ENCODE measurements at places on chromosomes 7 and 10. TPM values are rescaled to one million over a fixed set of nuclear protein-coding genes. Genes with fewer than 3 reads are reported as not detected.

Gene GIMAP2
- 6.9 TPM for total RNA-seq

Gene MBL2
- total RNA-seq: 222 TPM

Gene LIPF
- total RNA-seq: not detected

Gene GIMAP4
- total RNA-seq: 21.3 TPM

Gene C10orf67
- not detected for total RNA-seq

Gene AKR1B15
- total RNA-seq: not detected

Gene CLCN1
- total RNA-seq: not detected

DNA sequence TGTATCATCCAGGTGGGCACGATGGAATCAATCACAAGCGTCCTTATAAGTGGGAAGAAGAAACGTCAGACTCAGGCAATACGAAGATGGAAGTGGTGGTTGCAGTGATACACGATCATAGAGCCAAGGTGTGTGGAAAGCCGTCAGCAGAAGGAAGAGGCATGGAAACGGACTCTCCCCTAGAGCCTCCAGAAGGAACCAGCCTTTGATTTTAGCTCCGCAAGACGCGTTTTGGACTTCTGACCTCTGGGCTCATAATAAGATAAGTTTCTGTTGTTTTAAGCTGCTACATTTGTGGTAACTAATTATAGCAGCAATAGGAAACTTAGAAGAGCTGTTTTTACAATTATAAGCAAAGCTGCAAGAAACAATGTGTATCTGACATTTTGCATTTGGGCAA is 14.8 kb downstream of the FANK1 start:
- H3K4me3 ChIP-seq: no peak overlapping the region
- H3K27ac ChIP-seq: no peak overlapping the region
- no peaks in the 10 kb centered on the region for H3K4me1 ChIP-seq
- no peak for DNase-seq
- H3K36me3 ChIP-seq: no peaks in the 10 kb centered on the region
- H3K27me3 ChIP-seq: no peaks in the 10 kb centered on the region

DNA sequence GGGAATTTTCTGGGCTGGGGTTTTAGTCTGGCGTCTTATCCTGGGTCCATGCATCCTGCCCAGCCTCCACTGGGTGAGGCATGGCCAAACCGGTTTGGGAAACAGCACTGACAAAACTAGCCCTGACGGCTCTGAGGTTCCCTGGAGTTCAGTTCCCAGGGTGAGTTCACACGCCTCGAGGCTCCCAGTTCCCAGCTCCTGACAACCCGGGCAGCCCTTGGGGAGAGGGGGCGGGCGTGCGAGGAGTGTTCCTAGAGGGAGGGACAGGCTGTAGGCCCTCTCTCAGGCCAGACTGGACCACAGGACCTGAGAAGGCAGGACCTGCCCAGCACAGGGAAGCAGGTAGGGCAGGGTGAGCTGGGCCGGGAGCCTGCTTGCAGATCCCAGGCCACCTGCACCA is 82.3 kb upstream of the PPIF start:
- no peaks in the 10 kb centered on the region for H3K27me3 ChIP-seq
- no peak overlapping the region for H3K4me3 ChIP-seq
- no peaks in the 10 kb centered on the region for H3K36me3 ChIP-seq
- no peak for DNase-seq

- no peaks in the 10 kb centered on the region for H3K36me3 ChIP-seq
- no peak overlapping the region for H3K4me3 ChIP-seq
- no peak for DNase-seq
These were observed 6.2 kb upstream of the GRID1 start for GRCh38 chr10:86372784-86373239.

GRCh38 chr10:84511106-84511505 is 182.7 kb downstream of the CCSER2 start:
- H3K27ac ChIP-seq: no peak overlapping the region
- no peak overlapping the region for H3K4me3 ChIP-seq
- H3K36me3 ChIP-seq: no peaks in the 10 kb centered on the region

DNA sequence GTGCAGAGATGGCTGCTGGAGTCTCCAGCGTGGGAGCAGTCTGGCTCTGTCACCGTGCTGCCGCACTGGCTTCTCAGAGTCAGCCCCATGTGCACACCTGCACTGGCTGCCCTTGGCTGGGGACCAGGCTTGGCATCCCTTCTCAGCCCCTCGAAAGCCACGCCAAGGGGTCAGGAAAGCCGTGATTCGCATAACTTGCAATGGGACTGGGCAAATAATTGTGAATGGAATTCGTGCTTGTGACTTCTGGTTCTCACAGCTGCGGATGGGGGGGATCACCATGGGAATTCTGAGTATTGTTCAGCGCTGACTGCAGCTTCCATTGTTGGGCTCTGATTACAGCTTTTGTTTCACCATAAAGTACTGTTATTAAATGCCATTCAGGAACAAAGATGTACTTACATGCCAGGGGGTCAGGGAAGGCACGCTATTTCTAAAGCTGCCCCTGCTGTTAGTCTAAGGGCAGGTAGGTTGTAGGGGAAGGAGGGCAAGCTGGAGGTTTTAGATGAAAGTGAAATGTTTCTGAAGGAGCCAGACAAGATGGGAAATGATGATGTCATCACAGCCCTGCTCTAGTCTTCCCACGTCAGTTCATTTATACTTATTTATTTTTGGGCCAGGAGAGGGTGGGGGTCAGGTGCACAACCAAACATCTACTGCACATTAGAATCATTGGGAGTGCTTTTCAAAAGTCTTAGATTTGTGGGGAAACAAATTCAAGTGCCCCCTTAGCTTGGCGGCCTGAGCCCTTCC is 5.8 kb upstream of the PLEKHA1 start:
- H3K27me3 ChIP-seq: no peaks in the 10 kb centered on the region
- H3K36me3 ChIP-seq: no peaks in the 10 kb centered on the region
- H3K4me1 ChIP-seq: peaks cover 8% of the 10 kb centered on the region
- DNase-seq: no peak
- H3K27ac ChIP-seq: no peak overlapping the region

DNA sequence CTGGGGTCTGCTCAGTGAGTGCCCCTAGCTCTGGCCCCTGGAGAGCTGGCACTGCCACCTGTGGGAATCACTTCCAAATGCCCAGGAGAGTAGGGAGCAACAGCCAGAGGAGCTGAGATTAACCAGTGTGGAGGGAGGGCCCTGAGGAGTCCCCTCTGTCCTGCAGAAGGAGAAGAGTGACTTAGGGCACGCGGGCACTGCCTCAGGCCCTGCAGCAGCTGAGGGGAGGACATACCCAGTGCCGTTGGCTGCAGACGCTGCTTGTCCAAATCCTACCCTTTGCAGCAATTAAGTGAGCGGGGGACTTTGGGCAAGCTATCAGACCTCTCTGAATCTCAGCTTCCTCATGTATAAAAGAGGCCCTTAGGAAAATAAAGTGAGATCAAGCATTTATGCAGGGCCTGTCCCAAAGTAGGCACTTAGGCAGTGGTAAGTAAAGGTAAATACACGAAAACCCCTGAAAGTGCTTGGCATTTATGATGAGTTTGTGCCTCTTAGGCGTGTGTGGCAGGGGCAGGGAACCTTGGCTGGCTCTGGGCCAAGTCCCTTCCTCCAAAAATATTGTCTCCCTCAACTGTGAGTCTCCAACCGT is 16.9 kb downstream of the PRF1 start:
- no peaks in the 10 kb centered on the region for H3K4me1 ChIP-seq
- H3K27ac ChIP-seq: no peak overlapping the region
- H3K4me3 ChIP-seq: no peak overlapping the region

DNA sequence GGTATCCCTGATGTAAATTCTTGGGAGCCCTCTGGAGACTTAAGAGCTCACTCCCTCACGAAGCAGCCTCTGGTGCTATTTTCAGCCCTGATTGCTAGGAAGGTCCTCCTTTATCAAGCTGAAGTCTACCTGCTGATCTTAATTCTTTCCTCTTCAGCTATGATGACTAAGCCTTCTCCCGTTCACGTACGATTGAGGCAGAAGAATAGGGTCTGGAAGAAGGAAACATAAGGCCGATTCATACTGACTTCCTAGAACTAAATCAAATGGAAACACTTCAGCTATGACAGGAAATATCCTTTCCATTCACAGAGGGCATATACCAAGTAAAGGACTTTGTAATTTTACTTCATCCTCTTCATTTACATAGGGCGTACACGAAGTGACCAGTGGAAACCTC is 107.0 kb downstream of the CPXM2 start:
- H3K36me3 ChIP-seq: no peaks in the 10 kb centered on the region
- H3K4me3 ChIP-seq: no peak overlapping the region
- H3K27ac ChIP-seq: no peak overlapping the region
- no peaks in the 10 kb centered on the region for H3K27me3 ChIP-seq
- no peaks in the 10 kb centered on the region for H3K4me1 ChIP-seq
- no peak for DNase-seq

GRCh38 chr10:112247791-112248190 is 35.4 kb upstream of the TECTB start:
- DNase-seq: no peak
- no peak overlapping the region for H3K4me3 ChIP-seq
- no peaks in the 10 kb centered on the region for H3K4me1 ChIP-seq
- H3K36me3 ChIP-seq: no peaks in the 10 kb centered on the region
- no peak overlapping the region for H3K27ac ChIP-seq
- no peaks in the 10 kb centered on the region for H3K27me3 ChIP-seq

DNA sequence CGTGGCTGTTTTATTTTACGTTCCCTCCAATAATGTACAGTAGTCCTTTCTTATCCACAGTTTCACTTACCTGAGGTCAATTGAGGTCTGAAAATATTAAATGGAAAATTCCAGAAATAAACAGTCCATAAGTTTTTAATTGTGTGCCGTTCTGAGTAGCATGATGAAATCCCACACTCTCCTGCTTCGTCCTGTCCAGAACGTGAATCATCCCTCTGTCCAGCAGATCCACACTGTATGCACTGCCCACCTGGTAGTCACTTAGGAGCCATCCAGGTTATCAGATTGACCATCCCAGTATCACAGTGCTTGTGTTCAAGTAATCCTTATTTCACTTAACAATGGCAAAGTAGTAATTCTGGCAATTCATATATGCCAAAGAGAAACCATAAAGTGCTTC is 46.3 kb downstream of the STARD3NL start:
- H3K27me3 ChIP-seq: no peaks in the 10 kb centered on the region
- peaks cover 1% of the 10 kb centered on the region for H3K36me3 ChIP-seq
- no peaks in the 10 kb centered on the region for H3K4me1 ChIP-seq

DNA sequence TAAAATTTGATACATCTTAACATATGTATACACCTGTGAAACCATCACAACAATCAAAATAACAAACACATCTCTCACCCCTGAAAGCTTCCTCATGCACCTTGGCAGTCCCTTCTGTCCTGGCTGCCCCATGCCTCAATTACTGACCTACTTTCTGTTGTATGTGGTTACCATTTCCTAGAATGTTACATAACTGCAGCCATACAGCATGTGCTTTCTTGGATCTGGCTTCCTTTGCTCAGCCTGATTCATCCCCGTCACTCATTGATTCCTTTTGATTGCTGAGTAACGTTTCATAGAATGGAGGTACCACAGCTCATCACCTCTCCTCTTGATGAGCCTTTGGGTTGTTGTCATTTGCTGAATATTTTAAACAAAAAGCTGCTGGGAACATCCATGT is 165.3 kb downstream of the CELF2 start:
- no peak overlapping the region for H3K4me3 ChIP-seq
- no peaks in the 10 kb centered on the region for H3K4me1 ChIP-seq
- H3K27me3 ChIP-seq: no peaks in the 10 kb centered on the region
- no peaks in the 10 kb centered on the region for H3K36me3 ChIP-seq

DNA sequence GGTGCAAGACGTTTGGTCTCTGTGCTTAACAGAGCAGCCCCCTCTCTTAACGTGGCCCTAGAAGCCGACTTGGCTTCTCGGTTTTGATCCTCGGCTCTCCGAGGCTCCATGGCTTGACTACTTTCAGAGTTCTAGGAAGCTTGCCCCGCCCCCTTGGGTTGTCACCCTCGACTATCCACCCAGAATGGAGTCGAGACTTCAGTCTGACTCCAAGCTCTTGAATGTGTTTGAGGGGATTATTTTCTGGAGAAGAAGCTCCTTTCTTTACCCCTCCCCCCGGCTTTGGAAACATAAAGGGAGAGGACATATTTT is 448 bp downstream of the SEC24C start:
- H3K4me3 ChIP-seq: peak overlapping the region; percentile 98
- peak overlapping the region; percentile 94 for H3K27ac ChIP-seq
- H3K27me3 ChIP-seq: no peaks in the 10 kb centered on the region
- H3K36me3 ChIP-seq: peaks cover 10% of the 10 kb centered on the region
- peaks cover 10% of the 10 kb centered on the region for H3K4me1 ChIP-seq

- no peak overlapping the region for H3K4me3 ChIP-seq
- DNase-seq: no peak
- no peak overlapping the region for H3K27ac ChIP-seq
- H3K36me3 ChIP-seq: no peaks in the 10 kb centered on the region
These were observed 53.9 kb upstream of the UCN3 start for GRCh38 chr10:5310914-5311313.

- H3K4me1 ChIP-seq: no peaks in the 10 kb centered on the region
- H3K27me3 ChIP-seq: no peaks in the 10 kb centered on the region
These were observed 489.2 kb downstream of the PTPRN2 start for GRCh38 chr7:158098125-158099030.

GRCh38 chr10:43353495-43354329 is 17.7 kb upstream of the FXYD4 start:
- DNase-seq: no peak
- no peaks in the 10 kb centered on the region for H3K27me3 ChIP-seq
- H3K27ac ChIP-seq: no peak overlapping the region
- no peaks in the 10 kb centered on the region for H3K36me3 ChIP-seq

- no peak overlapping the region for H3K27ac ChIP-seq
- H3K27me3 ChIP-seq: no peaks in the 10 kb centered on the region
- H3K36me3 ChIP-seq: no peaks in the 10 kb centered on the region
- DNase-seq: no peak
These were observed 40.4 kb upstream of the RASGEF1A start for GRCh38 chr10:43307306-43307705.

DNA sequence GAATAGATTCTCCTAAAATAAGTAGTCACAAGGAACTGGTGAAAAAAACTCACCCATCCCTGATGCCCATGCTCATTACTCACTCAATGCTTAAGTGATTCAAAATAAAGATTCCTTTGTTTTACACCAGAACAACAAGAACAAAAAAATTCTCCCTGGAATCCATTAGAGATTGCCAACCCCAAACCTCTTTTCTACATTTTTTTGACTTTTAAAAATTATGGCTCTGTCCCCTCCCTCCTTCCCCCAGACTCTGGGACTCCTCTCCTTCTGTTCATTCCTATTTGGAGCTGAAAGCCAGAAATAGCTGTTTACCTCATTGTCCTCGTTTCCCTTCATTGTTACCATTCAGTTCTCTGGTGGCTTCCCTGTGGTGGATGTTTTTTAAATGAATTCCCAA is 63.2 kb upstream of the FHIP2A start:
- no peak overlapping the region for H3K4me3 ChIP-seq
- no peaks in the 10 kb centered on the region for H3K4me1 ChIP-seq
- no peak overlapping the region for H3K27ac ChIP-seq
- DNase-seq: no peak
